H1 (cell line): ENCODE measurements at places on chromosomes 3 and 15. TPM values are rescaled to one million over a fixed set of nuclear protein-coding genes. Genes with fewer than 3 reads are reported as not detected.
A peak's percentile ranks its signal among the peaks of the same experiment; 100 is the strongest.

PAQR5 gene
- total RNA-seq: 7.8 and 8.7 TPM in 2 replicates

- DNase-seq: no peak
Observed at GRCh38 chr3:97815149-97815917, 6.5 kb upstream of the CRYBG3 start.

MITF gene
- total RNA-seq: 1.4 and 1.9 TPM in 2 replicates

- no peak for DNase-seq
Observed at GRCh38 chr3:46025139-46025538, 2.1 kb downstream of the XCR1 start.

GRCh38 chr3:148344521-148344920, 353.2 kb upstream of the AGTR1 start:
- no peak for DNase-seq

CTDSPL gene
- total RNA-seq: 42.2 and 42.8 TPM in 2 replicates

DNA sequence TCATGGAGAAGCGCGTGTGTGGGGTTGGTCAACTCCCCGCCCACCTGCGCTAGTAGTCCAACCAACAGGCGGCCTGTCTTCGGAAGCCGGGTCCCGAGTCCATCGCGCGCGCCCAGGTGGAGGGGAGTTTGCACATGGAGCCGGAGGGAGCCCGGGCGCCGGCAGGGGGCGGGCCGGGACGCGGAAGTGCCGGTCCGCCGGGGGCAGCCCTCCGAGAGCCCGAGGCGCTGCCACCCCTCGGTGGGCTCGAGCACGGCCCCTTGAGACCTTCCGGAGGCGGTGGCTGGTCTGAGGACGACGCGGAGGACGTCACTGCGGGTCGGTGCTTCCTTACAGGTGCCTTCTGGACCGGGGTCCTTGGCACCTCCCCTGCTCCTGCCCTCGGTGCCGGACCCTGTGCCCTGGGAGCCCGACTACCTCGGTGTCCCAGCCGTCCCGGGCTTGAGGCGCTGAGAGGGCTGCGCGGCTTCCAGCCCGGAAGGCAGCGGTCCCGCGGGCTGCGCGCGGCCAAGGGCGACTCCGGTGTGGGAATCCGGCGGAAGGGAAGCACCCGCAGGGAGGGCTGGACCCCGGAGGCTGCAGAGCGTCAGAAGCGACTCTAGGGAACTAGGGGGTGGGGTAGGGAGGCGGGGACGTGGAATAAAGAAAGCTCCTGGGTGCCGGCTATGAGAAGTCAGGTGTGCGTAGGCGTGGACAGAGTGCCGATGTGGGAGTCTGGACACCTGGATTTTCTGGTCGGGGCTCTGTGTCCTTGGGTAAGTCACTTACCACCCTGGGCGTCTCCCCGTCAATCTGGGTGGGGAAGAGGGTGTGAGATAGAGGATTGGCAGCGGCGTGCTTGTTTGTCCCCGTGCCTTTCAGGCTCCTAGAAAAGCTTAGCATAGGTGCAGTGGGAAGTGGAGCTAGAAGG, 212.3 kb downstream of the FGF12 start:
- peak; percentile 89 for DNase-seq

TSEN2 gene
- total RNA-seq: 22.4 and 22.6 TPM in 2 replicates

EPB42 gene
- not detected in 2 replicates for total RNA-seq

DNA sequence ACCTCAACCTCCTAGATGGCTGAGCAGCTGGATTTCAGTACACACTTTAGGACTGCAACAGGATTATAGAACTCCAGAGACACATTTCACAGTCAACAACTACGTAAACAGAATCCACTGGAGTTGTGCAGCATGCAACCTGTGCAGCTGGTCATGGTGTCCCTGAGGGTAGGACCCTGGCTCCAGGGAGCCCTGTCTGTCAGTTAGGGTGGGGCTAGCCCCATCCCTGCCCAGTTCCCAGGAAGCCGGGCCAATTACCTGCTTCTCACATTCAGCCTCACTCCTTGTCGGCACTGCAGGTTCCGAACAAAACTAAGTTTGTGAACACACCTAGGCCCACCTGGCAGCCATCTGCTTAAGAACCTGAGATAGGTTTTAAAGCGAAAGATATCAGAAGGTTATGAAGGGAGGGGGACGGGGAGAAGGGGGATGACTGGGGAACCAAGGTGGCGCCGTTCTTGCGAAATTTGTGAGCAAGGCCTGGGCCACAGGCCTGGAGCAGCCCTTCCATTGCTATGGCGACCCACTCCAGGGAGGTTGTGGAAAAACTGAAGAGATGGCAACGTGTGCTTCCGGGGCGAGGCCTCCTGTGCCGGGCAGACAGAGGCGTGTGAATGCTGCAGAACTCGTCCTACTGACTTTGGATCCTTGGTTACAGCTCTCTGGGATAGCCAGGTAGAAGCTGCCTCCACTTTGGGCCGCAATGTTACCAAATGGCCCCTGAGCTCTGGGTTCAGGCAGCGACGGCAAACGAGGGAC, 25.3 kb downstream of the ACSBG1 start:
- DNase-seq: peak; percentile 44

CATSPER2 gene
- total RNA-seq: 1.2 TPM in 2 replicates

- no peak for DNase-seq
Observed at GRCh38 chr3:52177701-52178042, 20.3 kb upstream of the ALAS1 start.

DNA sequence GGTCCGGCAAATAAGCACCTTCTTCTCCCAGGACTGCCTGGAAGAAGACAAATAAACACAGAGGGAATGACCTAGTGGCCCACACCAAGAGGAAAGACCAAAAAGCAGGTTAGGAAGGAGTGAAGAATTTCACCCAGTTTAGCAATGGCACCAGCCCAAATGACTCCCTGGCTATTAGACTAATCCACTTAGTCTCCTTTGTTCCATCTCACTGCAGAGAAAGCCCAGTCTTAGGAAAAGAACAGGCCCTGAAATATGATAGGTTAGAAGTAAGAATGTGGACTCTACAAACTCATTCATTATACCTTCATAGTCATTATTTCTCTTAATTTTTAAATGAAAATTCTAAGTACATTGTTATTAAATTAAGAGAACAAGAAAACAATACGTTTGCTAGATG, 23.2 kb downstream of the SERPINI2 start:
- no peak for DNase-seq

DNA sequence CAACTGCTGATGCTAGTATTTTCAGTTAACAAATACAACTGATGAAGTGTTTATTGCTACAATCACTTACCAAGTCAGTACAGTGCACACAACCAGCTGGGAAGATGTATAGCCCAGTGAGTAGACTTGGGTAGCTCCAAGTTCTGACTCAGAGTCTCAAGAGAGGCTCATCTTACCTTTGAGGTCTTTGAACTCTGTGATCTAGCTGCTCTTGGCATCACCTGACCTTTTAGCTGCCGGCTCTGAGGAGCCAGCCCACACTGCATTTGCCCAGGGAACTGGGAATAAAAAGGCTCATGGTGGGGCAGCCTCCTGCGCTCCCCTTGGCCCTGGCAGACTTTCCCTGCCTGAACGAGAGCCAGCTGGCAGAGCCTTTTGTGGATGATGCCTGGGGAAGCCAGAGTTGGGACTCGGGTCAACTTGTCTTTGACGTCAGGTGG, 82.6 kb downstream of the CEMIP start:
- no peak for DNase-seq

CSTA gene
- not detected in 2 replicates for total RNA-seq

TIMP4 gene
- 7.5 and 8.7 TPM in 2 replicates for total RNA-seq

DNA sequence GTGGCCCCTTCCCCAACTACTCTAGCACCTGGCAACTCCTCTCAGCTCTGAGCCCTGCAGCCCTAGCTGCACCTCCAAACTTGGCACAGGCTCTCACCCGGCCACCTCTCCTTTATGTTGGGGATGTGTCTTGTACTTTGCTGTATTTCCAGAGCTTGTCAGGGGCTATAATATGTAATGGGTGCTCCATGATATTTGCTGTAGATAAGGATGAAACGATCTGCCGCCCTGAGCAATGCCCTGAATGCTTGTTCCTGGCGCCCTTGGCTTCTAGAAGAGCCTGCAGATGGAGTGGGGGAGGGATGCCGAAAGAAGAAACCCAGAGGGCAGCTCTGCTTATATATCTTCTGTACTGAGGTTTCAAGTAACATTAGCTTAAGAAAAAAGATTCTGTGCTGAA, 35.9 kb upstream of the ZBTB38 start:
- no peak for DNase-seq

ECE2 gene
- 0.48 and 0.86 TPM in 2 replicates for total RNA-seq

GRCh38 chr15:50209809-50210208, 27.8 kb downstream of the SLC27A2 start:
- no peak for DNase-seq

GRCh38 chr15:55546718-55547117, 38.7 kb upstream of the DNAAF4 start:
- no peak for DNase-seq

- DNase-seq: no peak
Observed at GRCh38 chr3:26437678-26438077, 184.9 kb upstream of the LRRC3B start.

DNA sequence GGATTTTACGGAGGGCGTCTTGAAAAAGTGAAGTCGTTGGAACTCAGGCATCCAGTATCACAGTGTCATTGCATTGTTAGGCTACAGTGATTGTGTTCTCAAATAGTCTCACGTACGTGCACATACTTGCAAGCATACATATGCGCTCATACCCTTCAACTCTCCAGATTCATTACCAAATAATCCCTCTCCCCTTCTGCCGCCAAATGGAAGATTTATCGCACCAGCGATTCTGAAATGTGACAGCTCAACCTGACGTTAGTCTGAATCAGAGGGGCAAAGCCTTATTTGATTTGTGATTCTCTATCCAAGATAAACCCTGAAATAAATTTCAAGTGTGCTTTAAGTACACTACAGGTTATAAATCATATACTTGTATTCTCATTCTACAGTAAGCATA, 119.4 kb downstream of the GADL1 start:
- no peak for DNase-seq

GRCh38 chr3:90011131-90011530, 903.7 kb downstream of the EPHA3 start:
- DNase-seq: no peak

DNA sequence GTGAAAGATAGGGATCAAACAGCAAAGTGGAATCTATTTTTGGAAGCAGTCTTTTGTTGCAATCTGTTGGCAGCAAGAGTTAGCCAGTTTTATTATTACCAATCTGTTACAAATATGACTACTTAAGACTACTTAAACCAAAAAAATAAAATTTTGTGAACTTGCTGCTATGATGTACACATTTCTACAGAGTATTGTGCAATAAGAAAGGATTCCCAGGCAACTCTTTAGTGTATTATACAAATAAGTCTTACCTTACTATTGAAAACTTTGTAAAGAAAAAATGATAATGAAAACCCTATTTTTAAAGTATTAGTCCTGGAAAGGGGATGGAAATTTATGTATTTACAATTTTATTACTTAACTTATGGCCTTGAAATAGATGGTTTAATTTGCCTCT, 44.7 kb downstream of the CADM2 start:
- DNase-seq: no peak

CDCP1 gene
- 21.2 and 23.3 TPM in 2 replicates for total RNA-seq

PRR23E gene
- not detected in 2 replicates for total RNA-seq

DNA sequence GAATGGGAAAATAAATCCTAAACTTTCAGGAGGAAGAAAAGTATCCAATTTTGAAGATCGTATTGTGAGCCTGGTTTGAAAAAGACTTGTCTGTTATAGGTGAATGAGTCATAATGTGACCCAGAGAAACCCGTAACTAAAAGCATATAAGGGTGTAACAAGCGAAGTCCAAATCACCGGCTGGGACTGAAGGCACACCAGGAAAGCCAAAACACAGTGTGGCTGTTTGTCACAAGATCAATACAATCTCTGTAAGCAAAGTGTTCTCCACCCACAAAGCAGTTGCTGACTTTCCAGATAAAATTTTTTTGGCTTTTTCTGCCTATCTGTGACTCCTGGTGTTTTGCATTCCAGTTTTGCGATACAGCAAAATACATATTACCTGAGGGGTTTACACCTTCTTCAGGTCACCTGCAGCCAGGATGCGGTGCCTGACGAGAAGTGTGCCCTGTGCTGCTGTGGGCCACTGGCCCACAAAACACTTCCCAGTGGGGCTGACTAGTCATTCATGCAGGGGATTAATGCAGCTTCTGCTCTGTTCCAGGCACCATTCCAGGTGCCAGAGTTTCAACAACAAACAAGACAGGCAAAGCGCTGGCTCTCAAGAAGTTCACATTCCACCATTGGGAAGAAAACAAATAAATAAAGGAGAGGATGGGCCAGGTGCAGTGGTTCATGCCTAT, 14.4 kb downstream of the HES1 start:
- DNase-seq: no peak

FAM240A gene
- total RNA-seq: 0.17 TPM in 1 of 2 replicates, not detected in the other

- DNase-seq: no peak
Observed at GRCh38 chr15:91538782-91539181, 314.7 kb upstream of the SLCO3A1 start.

GRCh38 chr3:167406876-167407492, 26.9 kb upstream of the ZBBX start:
- DNase-seq: no peak

DNAH12 gene
- total RNA-seq: not detected in 2 replicates

GRCh38 chr15:72319360-72319984, 485 bp downstream of the CELF6 start:
- peak; percentile 53 for DNase-seq

GRCh38 chr3:8631661-8632060, 12.9 kb downstream of the SSUH2 start:
- no peak for DNase-seq

GRCh38 chr3:177973241-177973840, 562.9 kb upstream of the KCNMB2 start:
- no peak for DNase-seq

PYGO1 gene
- 1.1 and 1.3 TPM in 2 replicates for total RNA-seq

SPSB4 gene
- total RNA-seq: 17.2 and 18.1 TPM in 2 replicates

PLSCR2 gene
- not detected in 2 replicates for total RNA-seq

SLC7A14 gene
- total RNA-seq: 0.95 and 2.4 TPM in 2 replicates

VPS39 gene
- total RNA-seq: 36.6 and 39.6 TPM in 2 replicates

ETFA gene
- 90.0 TPM in 2 replicates for total RNA-seq

KBTBD13 gene
- not detected in 2 replicates for total RNA-seq

DNA sequence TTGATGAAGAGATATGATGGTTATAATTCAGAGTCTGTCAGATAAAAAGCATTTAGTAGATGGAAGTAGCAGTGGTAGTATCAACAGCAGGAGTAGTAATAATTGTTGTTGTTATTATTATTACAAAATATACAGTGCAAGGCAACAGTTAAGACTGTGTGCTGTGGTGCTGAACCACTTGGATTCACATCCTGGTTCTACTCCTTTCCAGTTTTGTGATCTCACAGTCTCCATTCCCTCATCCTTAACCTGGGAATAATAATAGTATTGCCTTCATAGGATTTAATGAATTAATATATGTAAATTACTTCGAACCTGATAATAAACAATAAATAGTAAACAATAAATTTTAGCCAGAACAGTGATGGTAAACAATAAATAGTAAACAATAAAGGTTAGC, 37.1 kb upstream of the TSC22D2 start:
- no peak for DNase-seq

DNA sequence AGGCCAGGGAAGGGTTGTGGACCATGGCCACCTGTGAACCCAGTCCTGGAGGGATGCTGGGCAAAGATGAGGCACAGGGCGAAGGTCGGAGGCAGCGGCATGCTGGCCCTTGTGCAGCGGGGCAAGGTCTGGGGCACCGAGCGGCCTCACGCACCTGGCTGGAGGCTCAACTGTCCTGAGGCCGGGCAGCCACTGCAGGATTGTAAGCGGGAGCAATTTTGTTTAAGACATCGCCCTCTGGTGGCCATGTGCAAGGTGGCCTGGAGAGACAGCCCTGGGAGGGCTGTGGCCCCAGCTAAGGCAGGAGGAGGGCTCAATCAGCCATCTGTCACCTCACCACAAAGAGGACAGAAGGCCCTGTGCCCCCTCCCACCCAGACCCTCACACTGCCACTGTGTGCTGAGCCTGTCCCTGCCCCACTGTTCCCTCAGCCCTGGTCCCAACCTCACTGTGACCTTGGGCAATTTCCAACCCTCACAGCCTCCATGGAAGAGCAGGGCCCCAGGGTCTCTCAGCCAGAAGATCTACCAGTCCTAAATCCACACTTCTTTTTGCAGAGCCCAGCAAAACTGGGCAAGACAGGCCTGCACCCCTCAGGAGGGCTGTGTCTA, 46.2 kb downstream of the TPRA1 start:
- no peak for DNase-seq
